ENCODE measurements at places on chromosomes 13 and 19. TPM values are rescaled to one million over a fixed set of nuclear protein-coding genes. Genes with fewer than 3 reads are reported as not detected.

The CFAP97D2 gene
- total RNA-seq: not detected

The SLITRK6 gene
- total RNA-seq: 9.0 TPM

The DCLK1 gene
- under 0.01 TPM for total RNA-seq

The CUL4A gene
- total RNA-seq: 104 TPM

The LCP1 gene
- 0.53 TPM for total RNA-seq

The APOC4 gene
- total RNA-seq: not detected

The MYO1F gene
- total RNA-seq: not detected

The ZNF440 gene
- total RNA-seq: 9.0 TPM

The TMEM59L gene
- 0.79 TPM for total RNA-seq

The PRR12 gene
- 0.79 TPM for total RNA-seq

The ATCAY gene
- total RNA-seq: not detected

The YJEFN3 gene
- 0.38 TPM for total RNA-seq

The CYSLTR2 gene
- not detected for total RNA-seq

The VSIG10L gene
- 0.53 TPM for total RNA-seq

The SIGLEC5 gene
- not detected for total RNA-seq

The S1PR5 gene
- 6.6 TPM for total RNA-seq

The PSENEN gene
- 21.5 TPM for total RNA-seq

The RB1 gene
- 12.4 TPM for total RNA-seq

The SPACA4 gene
- total RNA-seq: under 0.01 TPM

The ATP1A3 gene
- total RNA-seq: not detected

The LRRC4B gene
- not detected for total RNA-seq

The ETHE1 gene
- total RNA-seq: 183 TPM

The ZNF112 gene
- 7.2 TPM for total RNA-seq

The LRRC63 gene
- not detected for total RNA-seq

The SLC27A1 gene
- 7.9 TPM for total RNA-seq

The ZIK1 gene
- total RNA-seq: 7.4 TPM

The NXNL1 gene
- not detected for total RNA-seq

The ELAVL1 gene
- total RNA-seq: 26.5 TPM

The C19orf38 gene
- 0.38 TPM for total RNA-seq

The PRTN3 gene
- total RNA-seq: not detected

The PSG7 gene
- not detected for total RNA-seq

The HCST gene
- total RNA-seq: not detected

The PEAK3 gene
- total RNA-seq: not detected

The PNMA8B gene
- total RNA-seq: under 0.01 TPM

The S1PR4 gene
- total RNA-seq: 0.26 TPM

The LRG1 gene
- total RNA-seq: 1.1 TPM

The ABCC4 gene
- total RNA-seq: 6.8 TPM

The KL gene
- not detected for total RNA-seq

The ZNF90 gene
- 2.7 TPM for total RNA-seq

The ZNF266 gene
- 10.3 TPM for total RNA-seq

The MZF1 gene
- total RNA-seq: 17.8 TPM

The KLK11 gene
- total RNA-seq: 52.0 TPM

The KIR2DL1 gene
- not detected for total RNA-seq

The WDR62 gene
- total RNA-seq: 0.26 TPM

The INSL3 gene
- not detected for total RNA-seq

The ZNF880 gene
- total RNA-seq: 22.1 TPM

The SIPA1L3 gene
- total RNA-seq: 3.4 TPM

The MEDAG gene
- not detected for total RNA-seq

The ZNF541 gene
- not detected for total RNA-seq

Measured in bronchial epithelial cell (primary cell).